Stimulated activated CD8-positive, alpha-beta memory T cell treated with anti-CD3 and anti-CD28 coated beads, Interleukin-7, amount 100 ng/mL, for 1 hour (primary cell): ENCODE measurements at places on chromosomes 12 and 14.

GRCh38 chr12:29970501-29970900 is 186.8 kb upstream of the TMTC1 start:
- no peak for DNase-seq

DNA sequence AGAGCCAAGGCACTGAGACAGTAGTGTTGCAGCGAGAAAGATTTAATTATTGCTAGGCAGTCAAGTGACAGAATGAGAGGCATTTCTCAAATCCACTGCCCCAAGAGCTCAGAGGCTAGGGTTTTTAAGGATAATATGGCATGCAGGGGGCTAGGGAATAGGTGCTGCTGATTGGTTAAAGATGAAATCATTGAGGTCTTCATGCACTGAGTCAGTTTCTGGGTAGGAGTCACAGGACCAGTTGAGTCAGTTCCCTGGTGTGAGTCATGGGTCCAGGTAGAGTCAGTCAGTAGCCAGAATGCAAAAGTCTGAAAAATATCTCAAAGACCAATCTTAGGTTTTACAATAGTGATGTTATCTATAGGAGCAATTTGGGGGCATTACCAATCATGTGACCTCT is 323.8 kb downstream of the RGS6 start:
- no peak for DNase-seq

DNA sequence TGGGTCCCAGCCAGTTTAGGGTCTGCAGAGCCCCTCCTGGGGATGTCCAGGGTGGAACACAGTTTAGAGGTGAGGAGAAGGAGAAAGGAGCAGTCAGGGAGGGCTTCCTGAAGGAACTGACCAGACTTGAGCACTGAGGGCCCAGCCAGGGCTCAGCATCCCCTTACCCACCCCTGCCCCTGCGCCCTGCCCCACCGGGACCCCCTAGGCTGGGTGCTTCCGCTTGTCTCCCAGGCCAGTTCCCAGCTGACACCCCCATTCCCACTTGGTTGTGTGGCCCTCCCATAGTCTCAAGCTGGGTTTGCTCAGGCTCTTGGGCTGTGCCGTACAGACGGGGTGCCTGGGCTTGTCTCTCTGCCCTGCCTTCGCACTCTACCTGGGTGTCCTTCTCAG is 26.3 kb upstream of the KIF26A start:
- DNase-seq, result no peak

DNA sequence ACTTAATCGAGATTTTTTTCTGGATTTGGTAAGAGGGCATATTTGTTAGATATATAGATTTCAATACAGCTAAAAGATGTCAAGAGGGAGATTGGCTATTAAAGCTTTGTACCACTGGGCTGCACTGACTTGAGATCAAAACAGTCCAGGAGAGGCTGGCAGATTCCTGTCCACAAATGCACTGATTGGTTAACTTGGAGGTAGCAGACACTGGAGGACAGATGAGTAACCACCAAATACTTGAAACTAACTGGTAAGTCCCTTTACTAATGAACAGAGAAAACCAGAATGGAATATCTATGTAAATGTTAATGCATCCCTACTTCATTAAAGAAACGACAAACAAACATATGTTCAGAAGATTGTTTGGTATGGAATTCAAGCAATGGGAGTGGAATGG is 416.6 kb downstream of the LRIG3 start:
- DNase-seq, result no peak

DNA sequence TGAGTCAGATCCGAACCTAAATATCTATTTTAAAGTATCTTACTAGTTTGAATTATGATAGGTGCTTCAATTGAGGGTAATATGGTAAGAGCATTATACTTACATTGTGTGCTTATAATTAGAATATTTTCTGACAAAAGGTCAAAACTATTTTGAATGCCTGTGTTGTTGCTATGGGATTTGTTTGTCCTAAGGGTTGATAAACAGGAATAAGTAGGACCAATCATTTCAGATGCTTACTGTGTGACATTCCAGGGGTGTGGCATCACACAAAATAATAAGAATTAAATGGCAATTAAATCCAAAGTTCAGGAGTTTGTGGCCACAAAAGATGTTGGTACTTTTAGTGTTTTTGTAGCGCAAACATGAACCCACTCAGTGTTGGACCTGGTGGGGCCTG is 256.2 kb upstream of the DDHD1 start:
- DNase-seq, result no peak

DNA sequence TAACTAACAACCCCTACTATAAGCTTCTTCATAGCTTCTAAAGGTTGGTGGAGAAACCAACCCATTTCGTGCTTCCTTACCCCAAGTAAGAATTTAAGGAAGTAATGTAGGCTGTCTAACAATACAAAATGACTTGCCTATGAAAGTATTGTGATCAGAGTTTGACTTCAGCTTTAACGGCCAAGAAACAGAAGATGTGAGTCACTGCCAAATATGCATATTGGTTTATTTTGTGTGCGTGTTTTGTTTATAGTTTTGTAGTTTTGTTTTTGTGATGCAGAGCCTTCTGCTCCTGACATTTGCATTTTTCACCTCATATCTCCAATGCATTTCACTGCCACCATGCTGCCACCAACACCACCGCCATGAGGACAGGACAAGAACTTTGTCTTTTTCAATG is 146.0 kb downstream of the FBXL14 start:
- DNase-seq, result no peak

GRCh38 chr12:9864913-9865675 is 4.1 kb downstream of the CLEC2B start:
- DNase-seq, result no peak

DNA sequence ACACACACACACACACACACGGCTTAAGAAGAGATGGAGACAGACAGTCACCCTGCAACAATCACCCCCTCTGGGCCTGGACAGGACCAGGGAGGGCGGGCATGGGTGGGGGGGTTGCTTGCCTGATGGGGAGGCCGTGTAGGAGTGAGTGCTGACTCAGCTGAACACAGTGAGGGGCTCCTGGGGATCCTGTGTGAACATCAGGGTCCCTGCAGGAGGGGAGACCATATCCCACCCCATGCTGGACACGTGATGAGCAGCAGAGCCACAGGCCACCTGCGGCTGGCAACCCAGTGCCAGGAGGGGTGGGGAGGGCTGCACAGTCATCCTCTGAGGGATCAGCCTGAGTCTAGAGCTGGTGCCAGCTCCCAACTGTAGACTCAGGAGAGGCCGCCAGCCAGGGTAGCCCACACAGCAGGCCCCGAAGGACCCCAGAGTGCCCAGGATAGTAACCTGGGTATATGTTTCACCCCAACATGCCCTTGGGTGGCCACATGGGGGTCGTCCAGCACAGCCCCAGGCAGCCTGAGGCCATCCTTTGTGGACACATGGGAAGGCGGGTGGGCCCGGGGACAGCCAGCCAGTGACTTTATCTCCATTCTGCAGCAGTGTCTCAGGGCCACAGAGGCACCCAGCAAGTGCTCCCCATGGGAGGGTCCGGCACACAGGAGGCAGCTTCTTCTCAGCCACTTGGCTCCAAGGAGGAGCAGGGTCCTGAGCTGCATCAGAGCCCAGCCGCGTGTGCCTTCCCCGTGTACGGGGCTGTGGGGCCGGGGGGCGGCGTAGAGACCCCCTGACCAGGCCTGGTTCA is 73.7 kb upstream of the SFSWAP start:
- no peak for DNase-seq

- no peak for DNase-seq
Observed at GRCh38 chr12:87575906-87576305, 453.3 kb downstream of the C12orf50 start.

DNA sequence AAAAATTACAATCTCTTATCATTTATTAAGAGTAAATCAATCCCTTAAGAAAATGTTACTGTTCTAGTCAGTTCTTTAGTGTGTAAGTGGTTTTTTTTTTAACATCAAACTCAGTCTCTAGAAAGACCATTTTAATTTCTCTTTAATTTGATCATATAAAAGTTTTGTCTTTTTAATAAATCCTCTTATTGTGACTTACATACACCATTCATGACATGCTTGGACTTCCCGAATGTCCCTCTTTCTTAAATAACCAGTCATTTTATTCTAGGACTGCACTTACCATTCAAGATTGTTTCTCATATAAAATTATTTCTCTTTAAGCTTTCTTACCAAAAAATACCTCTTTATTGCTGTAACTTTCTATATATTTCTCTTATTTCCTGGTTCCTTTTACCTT is 60.8 kb upstream of the EVL start:
- no peak for DNase-seq

DNA sequence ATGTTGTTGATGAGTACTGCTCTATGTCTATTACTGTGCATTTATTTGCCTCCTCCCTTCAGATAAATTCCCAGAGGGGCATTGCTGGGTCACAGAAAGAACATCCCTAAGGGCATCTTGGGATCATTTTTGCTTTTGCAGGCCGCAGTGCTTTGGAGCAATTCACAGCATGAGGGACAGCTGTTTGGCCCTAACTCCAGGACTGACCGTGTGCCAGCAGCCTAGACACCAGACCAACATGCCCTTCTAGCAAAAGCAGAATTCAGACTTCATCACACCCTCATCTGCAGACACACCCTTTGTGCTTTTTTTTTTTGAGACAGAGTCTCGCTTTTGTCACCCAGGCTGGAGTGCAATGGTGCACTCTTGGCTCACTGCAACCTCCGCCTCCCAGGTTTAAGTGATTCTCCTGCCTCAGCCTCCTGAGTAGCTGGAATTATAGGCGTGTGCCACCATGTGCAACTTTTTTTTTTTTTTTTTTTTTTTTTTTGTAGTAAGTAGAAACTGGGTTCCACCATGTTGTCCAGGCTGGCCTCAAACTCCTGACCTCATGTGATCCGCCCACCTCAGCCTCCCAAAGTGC is 31.0 kb downstream of the RNF34 start:
- no peak for DNase-seq

- no peak for DNase-seq
Observed at GRCh38 chr14:24422261-24422660, 7.2 kb downstream of the CBLN3 start.

GRCh38 chr12:67141296-67142018 is 127.7 kb upstream of the CAND1 start:
- DNase-seq, result no peak

DNA sequence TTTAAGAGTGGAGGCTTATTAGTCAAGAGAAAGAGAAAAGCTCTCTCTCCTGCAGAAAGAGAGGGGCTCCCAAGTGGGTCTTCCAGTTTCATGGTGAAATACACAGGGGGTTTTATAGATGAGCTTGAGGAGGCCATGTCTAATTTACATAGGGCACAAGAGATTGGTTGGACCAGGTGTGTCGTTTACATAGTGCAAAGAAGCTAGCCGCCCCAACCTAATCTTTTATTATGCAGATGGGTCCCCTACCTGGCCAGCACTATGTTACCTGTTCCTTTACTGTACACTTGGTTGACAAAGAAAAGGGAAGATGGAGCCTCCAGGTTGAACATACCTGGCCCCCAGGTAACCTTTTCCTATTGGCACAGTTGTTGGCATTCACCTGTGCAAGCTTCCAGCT is 195.0 kb downstream of the PIK3C2G start:
- no peak for DNase-seq
